Dermis blood vessel endothelial cell (primary cell): ENCODE measurements at places on chromosomes 13 and 19.

DNA sequence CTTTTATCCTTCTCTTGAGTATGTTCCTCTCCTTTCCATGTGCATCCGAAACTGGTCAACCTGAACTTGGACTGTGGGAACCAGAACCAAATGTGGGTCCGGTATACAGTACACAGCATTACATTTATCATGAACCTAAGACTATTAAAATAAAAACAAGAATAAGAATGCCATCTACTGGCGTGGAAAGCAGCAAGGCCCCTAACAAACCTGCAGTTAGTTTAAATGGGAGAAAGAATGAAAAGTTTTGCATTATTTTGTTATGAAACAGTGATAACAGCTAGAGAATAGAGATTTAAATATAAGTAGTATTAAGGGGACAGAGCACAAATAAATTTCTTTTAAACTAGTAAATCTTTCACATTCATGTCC lies 159.5 kb downstream of the RBM26 start:
- no peak for DNase-seq

- no peak for DNase-seq
Measured at GRCh38 chr13:112188298-112188610, 121.3 kb downstream of the SOX1 start.

DNA sequence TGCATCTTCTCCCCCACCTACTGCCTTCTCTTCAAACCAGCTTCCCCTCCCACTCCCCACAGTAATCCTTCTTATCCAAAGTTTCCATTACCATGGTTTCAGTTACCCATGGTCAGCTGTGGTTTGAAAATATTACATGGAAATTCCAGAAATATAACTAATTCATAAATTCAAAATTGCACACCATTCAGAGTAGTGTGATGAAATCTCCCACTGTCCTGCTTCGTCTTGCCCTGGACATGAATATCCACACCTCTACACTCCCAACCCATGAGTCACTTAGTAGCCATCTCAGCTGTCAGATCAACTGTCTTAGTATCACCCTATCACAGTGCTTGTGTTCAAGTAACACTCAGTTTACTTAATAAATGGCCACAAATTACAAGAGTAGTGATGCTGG lies 3.8 kb upstream of the KCTD12 start:
- DNase-seq = no peak

DNA sequence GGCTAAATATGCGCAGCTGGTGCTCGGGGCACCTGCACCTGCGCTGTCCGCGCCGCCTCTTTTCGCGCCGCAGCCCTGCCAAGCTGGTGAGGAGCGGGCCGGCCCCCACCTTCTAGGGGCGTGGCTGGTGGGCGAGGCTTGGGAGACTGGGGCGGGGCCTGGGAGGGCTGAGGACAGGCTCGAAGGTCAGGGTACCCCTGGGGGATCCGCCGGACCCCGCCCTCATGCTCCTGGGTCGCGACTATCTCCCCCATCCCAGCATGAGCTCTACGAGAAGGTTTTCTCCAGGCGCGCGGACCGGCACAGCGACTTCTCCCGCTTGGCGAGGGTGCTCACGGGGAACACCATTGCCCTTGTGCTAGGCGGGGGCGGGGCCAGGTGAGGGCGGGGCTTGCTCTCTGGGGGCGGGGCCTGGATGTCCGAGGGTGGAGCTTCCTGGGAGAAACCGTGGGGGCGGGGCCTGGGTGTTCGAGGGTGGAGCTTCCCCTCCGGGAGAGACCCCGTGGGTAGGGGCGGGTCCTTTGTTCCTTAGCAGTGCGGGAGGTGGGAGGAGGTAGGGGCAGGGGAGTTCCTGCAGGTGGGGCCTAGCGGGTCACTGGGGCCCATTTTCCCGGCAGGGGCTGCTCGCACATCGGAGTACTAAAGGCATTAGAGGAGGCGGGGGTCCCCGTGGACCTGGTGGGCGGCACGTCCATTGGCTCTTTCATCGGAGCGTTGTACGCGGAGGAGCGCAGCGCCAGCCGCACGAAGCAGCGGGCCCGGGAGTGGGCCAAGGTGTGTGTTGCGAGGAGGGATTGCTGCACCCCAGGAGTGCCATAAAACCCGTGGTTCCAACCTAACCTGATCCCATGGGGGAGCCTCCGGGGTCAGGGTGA lies 19.7 kb downstream of the PNPLA6 start:
- no peak for DNase-seq

- no peak for DNase-seq
Measured at GRCh38 chr13:32495429-32495828, 43.2 kb downstream of the N4BP2L2 start.

DNA sequence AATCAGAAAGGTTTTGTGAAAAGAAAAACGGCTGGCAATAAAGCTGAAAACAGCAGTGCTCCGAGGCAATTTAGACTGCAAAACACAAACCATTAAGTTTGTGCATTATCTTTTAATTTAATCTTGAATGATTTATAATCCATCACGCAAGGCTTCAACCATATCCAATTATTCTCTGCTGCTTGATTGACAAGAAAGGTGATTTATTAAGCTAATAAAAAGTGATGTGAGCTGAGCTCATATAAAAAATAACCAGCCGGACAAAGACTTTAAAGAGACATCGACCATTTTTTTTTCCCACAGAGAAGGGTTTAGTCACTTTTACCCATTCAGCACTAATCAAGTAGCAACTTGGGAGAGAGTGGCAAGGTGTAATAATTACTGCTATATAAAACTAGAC lies 33.6 kb downstream of the TSHZ3 start:
- DNase-seq = no peak

GRCh38 chr19:7674010-7675005 lies 2.6 kb upstream of the MCEMP1 start:
- DNase-seq = peak; percentile 59

DNA sequence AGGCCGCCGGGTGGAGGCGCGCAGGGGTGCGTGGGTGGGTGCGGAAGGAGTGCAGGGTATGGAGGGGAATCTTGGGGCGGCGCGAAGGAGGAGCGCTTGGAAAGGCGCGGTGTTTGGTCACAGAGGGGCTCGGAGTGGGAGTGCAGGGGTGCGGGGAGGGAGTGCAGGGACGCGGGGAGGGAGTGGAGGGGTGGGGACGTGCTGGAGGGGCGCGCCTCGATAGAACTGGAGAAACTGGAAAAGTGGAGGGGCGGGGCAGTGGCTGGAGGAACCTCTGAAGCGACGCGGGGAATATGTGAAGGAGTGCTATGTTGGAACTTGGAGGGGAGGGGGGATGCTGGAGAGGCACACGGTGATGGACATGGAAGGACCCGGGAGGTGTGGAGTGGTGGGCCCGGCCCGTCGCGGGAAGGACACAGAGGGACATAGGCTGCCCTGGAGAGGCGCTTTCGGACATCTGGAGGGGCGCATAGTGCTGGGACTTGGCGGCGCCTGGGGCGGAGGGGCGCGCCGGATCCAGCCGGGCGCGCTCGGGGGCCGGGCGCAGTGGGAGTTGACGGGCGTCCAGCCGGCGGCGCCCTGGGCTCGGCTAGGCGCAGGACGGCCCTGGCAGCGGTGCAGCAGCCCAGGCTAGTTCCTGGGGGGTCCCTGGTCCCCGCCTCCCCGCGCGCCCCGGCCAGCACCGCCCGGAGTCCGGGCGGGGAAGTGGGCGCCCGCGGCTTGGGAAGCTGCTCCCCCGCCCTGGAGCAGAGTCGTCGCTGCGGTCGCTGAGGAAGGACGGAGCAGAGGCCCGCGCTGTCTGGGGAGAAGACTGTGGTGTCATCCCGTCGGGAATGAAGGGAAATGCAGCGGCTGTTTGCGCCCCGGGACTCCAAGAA lies 20.8 kb upstream of the SGCG start:
- DNase-seq = no peak

DNA sequence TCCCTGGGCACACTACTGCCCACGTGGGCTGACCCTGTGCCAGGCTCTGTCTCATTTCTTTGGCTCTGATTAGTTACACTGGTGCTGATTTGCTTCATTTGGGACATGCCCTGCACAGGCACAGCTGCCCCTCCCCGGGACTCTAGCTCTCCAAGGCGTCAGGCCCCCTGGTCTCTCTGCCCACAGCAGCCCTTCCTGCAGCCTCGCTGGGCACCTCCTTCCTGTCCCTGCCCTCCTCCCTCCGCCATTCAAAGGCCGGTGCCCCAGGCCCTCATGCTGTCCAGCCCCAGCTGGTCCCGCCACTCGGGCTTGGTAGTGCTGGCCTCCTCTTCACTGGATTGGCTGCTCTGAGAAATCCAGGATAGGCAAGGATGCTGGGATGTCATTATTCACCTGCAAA lies 73.1 kb downstream of the ERICH6B start:
- no peak for DNase-seq

DNA sequence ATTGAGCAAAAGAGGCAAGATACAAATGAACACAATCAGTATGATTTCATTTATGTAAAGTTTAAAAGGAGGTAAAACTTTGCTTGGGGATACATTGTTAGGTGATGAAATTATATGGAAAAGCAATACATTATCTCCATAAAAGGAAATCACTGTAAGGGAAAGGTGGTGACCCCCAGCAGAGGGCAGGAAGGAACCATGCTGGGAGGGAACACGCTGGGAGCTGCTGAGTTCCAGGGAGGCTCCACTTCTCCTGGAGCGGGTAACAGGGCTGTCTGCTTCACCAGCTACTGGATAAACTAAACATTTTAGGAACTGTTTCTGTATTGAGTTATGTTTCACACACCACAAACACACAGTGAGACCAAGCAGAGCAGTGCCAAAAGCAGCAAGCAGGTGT lies 91.2 kb downstream of the KATNAL1 start:
- peak; percentile 44 for DNase-seq

GRCh38 chr19:29021232-29021916 lies 191.6 kb downstream of the UQCRFS1 start:
- DNase-seq = no peak

GRCh38 chr13:22336460-22336859 lies 665.6 kb downstream of the FGF9 start:
- no peak for DNase-seq

GRCh38 chr13:107734891-107735625 lies 480.3 kb downstream of the LIG4 start:
- no peak for DNase-seq

GRCh38 chr13:71854401-71854800 lies 12.6 kb downstream of the DACH1 start:
- DNase-seq = no peak

- no peak for DNase-seq
Measured at GRCh38 chr13:103178986-103179943, 113.0 kb upstream of the SLC10A2 start.

- DNase-seq = no peak
Measured at GRCh38 chr13:74661851-74662250, 527.6 kb upstream of the KLF12 start.

DNA sequence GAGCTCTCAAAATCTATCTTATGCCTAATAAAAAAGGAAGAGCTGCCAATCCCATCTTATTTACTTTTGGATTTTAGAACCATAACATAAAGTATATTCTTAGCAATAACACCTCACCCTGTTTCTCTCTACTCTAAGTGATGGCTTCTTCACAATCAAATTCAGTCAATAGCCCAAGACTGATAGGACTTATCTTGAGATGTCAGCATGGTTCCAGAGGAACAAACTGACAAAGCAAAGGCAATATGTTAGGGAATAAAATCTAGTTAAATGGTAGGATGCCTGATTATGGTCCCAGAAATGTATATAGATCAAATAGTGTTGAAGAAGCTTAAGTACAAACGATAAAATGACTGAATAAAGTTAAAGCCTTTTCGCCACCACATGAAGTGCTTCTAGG lies 36.3 kb downstream of the DACH1 start:
- DNase-seq = no peak

GRCh38 chr13:107475753-107476453 lies 739.4 kb downstream of the LIG4 start:
- DNase-seq = no peak

- DNase-seq = peak; percentile 56
Measured at GRCh38 chr19:38657633-38658222, 10.3 kb downstream of the ACTN4 start.
